ENCODE measurements at places on chromosomes 3 and 15. TPM values are rescaled to one million over a fixed set of nuclear protein-coding genes. Genes with fewer than 3 reads are reported as not detected.

ARPIN gene
- 18.7 TPM for total RNA-seq

GRCh38 chr3:19202303-19202702, 54.0 kb downstream of the KCNH8 start:
- DNase-seq: no peak

AHSG gene
- not detected for total RNA-seq

TMC3 gene
- total RNA-seq: not detected

GRCh38 chr15:80415358-80415670, 11.1 kb downstream of the ARNT2 start:
- no peak for DNase-seq

RNU6-1 gene
- not detected for total RNA-seq

GPR176 gene
- 1.3 TPM for total RNA-seq

- peak; percentile 93 for DNase-seq
Observed at GRCh38 chr3:9809615-9810432, at the start of gene TTLL3. TTLL3 (plus strand) TSS chr3:9810262; CDS start chr3:9810662, 400 bp downstream.

DNA sequence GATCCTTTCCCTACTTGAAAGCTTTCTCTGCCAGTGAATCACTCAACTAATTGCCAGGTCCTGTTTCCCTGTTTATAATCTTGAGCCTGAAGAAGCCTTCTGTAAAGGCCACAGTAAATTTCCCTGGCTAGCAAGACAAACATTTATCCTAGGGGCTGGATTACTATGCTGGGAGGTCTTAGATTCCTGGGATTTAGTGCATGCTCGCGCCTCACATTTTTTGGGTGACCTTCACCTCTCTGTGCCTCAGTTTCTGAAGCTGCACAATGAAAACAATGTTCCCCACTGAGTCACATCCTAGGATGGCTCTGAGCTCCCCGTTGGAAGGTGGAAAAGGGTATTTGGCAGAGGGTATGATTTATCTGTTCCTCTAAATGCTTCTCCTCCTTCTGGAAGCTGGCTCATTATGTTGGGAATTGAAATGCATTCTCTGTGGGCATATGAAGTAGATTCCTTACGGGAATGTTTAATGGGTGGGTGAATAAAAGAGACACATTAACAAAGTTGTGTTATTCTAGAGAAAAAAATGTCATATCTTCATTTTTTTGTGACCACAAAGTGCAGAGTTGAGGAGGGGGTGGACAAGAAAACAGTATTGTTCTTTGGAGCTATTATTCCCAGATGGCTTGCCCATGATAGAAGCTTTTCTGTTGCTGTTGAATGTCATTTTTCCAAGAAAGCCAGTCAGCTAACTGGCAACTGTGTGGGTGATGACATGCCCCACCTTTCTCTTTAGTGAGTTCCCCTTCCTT, 32.4 kb downstream of the LSM3 start:
- DNase-seq: no peak

DNA sequence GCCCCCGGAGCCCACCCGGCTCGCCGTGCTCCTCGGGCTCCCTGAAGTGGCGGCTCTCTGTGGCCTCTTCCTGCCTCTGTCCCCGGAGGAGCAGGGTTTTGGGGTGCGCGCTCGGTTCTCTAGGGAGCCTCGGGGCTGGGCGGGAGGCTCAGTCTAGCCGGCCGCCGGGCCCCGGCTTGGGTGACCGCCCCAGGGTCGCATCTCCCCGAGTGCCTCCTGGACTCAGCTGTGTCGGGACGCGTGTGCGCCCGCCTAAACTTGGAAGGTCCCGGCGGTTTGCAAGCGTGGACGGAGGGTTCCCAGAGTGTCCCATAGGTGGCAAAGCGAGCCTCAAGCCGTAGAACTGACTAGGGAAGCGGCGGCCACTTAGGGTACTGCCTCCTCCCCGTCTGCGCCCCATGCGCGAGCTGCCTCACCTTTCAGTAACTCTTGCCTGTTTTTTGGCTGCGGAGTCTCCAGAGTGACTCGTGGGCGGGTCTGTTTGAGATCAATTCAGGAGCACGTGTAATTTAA, 601 bp downstream of the ACTL6A start:
- DNase-seq: peak; percentile 85

DNA sequence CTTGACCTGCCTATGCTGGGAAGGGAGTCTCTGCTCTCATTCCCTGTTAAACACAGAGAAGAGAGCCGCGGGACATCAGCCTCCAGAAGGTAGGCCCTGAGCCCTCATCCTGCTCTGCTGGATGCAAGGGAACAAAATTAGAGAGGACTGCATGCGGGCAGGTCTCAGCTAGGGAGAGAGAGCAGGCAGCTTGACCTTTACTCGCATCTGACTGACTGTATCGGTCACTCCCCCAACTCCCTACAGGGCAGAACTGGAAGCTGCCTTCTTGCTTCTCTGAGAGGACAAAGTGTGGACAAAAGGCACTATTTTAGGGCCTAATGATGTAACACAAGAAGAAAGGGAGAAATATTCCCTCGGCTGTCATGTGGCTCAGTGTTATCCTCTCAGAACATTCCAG, 38.7 kb upstream of the ATOSA start:
- DNase-seq: no peak

RBMS3 gene
- total RNA-seq: 23.4 TPM

- DNase-seq: no peak
Observed at GRCh38 chr3:32175607-32176197, 62.8 kb upstream of the CMTM8 start.

GRCh38 chr3:123331006-123331405, 117.9 kb downstream of the ADCY5 start:
- DNase-seq: peak; percentile 40

WNT7A gene
- total RNA-seq: 1.3 TPM

GRCh38 chr3:156108616-156109015, 11.8 kb upstream of the KCNAB1 start:
- no peak for DNase-seq

- DNase-seq: no peak
Observed at GRCh38 chr3:186534113-186534669, 10.0 kb downstream of the CRYGS start.

DNA sequence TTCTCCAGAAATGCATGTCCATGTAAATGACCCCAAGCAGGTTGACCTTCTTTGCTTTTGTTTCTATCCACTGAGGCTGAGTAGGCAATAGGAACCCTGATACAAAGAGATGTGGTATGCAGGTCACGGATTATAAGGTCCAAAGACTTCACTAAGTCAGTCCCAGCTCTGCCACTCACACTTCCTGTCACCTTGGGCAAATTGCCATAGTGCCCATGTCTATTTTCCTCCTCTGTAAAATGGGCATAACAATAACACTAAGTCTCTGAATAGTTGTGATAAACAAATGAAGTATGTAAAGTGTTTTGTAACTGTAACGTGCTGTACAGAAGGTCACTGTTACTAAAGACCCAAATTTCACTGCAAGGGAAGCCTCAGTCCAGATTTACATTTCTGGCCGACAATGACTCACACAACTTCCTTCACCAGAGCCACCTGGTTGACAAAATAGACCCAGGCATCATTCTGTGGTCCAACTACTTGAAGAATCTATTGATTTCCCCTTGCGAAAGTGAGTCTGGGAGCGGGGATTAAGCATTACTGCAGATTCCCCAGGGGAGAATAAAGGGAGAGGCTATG, 175.4 kb upstream of the LPP start:
- no peak for DNase-seq

TMOD2 gene
- total RNA-seq: 7.8 TPM

DBR1 gene
- 12.9 TPM for total RNA-seq
